ENCODE measurements at places on chromosomes 5 and 9.

GRCh38 chr5:96079075-96079474 is 117.4 kb upstream of the ELL2 start:
- DNase-seq, result no peak

DNA sequence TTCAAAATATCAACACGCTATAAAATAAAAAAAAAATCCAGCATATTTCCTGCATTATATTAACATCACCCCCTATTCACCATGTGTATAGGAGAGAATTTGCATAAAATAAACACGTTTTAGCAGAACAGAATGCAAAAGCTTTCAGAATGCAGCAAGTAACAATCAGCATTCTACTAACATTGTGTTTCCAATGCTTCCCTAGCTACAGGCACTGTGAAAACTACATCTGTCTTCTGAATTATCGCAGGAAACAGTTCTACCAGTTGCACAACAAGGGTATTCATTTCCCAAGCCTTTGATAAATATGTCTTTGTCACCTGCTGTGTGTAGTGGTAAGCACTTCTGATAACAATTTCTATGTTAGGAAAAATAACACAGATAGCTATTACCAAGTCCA is 1015.8 kb downstream of the CDH18 start:
- DNase-seq, result no peak

DNA sequence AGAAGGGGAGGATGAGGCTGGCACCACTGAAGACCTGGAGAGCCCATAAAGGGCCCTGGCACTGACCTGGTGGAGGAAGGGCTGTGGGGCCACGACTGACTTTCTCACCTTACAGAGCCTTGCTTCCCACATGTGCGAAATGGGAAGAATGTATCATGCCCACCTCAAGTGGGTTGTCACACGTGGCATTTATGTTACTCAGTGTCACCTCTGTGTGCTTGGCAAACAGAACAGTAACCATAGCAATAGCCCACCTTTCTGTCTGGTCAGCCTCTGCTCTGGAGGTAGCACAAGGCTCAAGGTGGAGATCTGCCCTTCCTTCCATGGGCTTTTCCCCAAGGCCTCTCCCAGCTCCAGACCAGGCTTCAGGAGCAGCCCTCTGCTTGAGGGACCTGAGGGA is 16.7 kb downstream of the TCF7 start:
- DNase-seq, result peak; percentile 56

DNA sequence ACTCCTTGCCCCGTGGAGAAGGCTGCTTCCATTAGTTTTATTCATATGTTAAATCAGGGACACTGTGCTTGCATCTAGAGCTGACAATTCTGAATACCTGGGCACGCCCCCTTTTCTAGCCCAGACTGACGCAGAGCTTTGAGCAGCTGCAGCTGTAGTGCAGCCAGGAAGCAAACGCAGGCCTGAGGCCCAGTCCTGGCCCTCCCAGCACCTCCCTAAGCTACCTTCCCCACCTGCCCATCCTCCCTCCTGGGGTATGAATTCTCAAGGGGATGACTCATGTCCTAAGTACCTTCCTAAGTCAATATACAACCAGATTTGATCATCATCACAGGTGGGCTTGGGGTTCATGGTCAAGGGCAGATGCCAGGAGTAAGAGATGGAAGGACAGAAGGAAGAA is 3.5 kb downstream of the PHF19 start:
- DNase-seq, result no peak

DNA sequence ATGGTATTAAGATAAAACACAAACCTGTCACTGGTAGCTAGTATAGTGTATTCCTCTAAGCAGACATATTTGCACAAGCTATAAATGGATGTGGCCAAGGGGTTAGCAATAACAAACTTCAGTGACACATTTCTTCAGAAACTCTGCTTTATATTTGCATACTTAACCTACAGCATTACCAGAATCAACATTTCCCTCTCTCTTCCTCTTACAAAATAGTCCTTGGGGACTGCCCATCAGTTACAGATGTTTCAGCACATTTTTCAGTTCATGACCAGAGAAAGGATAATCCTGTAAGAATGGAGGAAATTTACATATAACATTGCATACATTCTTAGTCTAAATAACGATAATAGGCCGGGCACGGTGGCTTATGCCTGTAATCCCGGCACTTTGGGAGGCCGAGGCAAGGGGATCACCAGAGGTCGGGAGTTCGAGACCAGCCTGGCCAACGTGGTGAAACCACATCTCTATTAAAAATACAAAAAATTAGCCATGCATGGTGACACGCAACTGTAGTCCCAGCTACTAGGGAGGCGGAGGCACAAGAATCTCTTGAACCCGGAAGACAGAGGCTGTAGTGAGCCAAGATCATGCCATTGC is 25.3 kb upstream of the SLC1A1 start:
- no peak for DNase-seq

DNA sequence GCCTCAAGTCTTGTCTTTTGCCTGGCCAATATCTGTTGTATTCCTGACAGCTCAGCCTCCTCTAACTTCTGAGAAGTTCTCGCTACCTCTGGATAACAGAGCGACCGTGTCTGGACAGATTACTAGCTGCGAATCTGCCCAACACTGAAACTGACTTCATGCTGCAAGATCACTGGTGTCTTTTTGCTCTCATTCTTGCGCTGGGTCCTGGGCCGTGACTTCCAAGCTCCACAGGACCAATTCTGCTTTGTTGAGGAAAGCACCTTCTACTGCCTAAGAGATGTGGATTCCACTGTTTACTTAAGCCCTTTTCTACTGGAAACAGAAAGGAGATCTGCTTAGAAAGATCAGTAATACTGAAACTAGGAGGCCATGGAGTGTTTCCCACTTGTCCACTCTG is 978.8 kb upstream of the DMAC1 start:
- DNase-seq, result no peak

- no peak for DNase-seq
Observed at GRCh38 chr5:9692576-9692975, 62.4 kb upstream of the TAS2R1 start.

DNA sequence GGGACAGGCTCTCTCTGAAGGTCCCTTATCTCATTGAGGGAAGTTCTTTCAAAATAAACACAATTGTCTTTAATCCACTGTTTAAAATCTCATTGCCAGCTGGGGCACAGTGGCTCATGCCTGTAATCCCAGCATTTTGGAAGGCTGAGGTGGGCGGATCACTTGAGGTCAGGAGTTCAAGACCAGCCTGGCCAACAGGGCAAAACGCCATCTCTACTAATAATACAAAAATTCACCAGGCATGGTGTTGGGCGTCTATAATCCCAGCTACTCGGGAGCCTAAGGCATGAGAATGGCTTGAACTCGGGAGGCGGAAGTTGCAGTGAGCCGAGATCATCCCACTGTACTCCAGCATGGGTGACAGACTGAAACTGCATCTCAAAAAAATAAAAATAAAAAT is 8.3 kb upstream of the NDFIP1 start:
- no peak for DNase-seq

- DNase-seq, result no peak
Observed at GRCh38 chr9:130450344-130451003, 5.7 kb downstream of the ASS1 start.

DNA sequence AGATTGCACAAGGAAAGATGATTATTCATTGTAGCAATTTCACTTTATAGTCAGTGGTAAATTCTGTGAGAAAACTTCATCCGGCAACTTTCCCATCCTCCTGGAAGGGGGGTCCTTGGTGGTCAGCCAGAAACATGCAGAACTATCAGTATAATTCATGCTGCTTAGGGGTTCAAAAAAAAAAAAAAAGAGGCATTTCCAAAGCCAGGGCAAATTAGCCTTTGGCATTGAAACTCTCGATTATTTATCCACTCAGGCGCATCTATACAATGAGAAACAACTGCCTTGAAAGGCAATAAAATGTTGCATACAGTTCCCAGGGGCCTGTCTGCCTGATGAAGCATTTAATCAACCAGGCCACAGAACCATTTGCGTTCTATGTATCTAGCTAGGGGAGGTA is 263.3 kb downstream of the TMEM167A start:
- DNase-seq, result no peak

- no peak for DNase-seq
Observed at GRCh38 chr5:96986450-96986849, 50.6 kb downstream of the LNPEP start.

- no peak for DNase-seq
Observed at GRCh38 chr9:79615038-79615437, 43.3 kb downstream of the TLE4 start.

DNA sequence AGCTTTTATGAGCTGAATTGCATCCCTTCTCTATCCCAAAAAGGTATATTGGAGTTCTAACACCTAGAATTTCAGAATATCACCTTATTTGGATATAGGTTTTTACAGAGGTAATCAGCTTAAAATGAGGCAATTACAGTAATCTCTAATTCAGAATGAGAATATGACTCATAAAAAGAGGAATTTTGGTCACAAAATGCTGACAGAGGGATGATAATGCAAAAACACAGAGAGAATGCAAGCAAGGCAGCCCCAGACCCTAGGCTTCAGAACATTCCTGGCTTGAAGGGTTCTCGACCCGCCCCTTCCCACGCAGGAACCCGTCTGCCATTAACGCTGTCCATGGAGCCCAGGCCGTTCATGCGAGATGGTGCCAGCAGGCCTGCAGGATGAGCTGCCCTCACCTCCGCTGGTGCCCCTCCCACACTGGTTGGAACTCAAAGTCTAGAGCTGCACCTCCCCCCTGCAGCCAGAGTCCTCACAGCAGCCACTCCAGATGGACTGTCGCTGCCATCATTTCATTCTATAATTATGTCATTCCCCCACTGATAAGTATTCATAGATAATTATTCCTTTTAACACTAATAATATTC is 1173.4 kb upstream of the ACO1 start:
- DNase-seq, result no peak

- DNase-seq, result no peak
Observed at GRCh38 chr5:9429691-9430215, 116.1 kb downstream of the SEMA5A start.

DNA sequence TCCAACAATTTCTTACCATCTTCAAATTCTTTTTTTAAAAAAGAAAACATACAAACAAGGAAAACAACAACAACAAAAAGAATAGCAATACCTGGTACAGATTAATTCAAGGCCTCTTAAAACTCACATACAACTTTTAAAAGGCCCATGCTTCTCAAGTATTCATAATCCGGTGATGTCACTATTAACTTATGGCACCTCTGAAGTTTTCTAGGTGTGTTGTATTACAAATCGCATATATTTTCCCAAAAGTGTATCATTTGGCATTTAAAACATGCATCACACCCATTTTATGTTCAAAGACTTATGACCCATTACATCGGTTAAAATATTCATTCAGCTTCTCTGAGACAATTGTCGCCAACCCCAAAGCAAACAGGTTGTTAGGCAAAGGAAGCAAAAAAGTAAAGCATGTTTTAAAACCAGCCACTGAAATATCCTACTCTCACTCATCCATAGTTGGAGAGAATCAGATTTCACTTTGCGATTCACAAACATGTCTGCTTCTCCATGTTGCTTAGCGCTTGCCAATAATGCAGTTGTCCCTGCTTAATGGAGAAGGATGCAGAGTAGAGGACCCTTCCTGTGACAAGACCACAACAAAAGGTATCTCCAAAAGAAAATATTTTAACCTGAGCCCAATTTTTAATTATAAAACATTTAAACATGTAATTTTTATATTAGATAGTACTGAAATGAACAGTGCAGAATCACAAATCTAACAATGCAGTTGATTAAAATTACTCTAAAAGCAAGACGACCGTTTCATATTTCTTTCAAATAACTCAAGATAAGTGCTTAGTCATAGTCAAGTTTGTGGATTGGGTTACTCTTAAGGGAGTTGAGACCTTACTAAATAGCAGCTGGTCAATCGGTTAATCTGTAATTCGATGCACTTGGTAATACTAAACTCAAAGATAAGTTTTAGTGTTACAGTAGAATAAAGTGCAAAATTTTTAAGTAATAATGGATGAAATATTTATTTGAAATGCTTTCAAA is 1.6 kb downstream of the SKP1 start:
- no peak for DNase-seq

GRCh38 chr5:149740341-149740740 is 10.2 kb downstream of the PPARGC1B start:
- DNase-seq, result no peak

- no peak for DNase-seq
Observed at GRCh38 chr5:74199436-74200210, 440.9 kb downstream of the ENC1 start.

GRCh38 chr9:92600462-92601261 is 64.9 kb upstream of the ECM2 start:
- DNase-seq, result no peak

DNA sequence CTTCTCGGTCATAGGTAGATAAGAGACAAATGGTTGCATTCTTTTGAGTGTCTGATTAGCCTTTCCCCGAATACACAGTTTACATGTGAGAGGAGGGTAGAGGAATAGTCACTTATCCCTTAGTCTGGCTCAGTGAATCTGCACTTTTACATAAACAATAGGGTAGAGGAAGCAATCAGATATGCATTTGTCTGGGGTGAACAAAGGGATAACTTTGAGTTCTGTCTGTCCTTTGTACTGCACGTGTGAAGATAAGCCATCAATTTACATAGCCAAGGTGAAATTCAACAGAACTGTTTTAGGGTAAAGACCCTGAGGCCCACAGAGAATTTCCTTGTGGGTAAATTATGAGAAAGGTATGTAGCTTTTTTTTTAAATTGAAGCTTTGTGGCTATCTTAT is 10.1 kb upstream of the IGFBPL1 start:
- DNase-seq, result no peak

- no peak for DNase-seq
Observed at GRCh38 chr5:150051657-150052195, 34.6 kb downstream of the CSF1R start.

- no peak for DNase-seq
Observed at GRCh38 chr5:110048491-110048890, 358.8 kb downstream of the MAN2A1 start.

DNA sequence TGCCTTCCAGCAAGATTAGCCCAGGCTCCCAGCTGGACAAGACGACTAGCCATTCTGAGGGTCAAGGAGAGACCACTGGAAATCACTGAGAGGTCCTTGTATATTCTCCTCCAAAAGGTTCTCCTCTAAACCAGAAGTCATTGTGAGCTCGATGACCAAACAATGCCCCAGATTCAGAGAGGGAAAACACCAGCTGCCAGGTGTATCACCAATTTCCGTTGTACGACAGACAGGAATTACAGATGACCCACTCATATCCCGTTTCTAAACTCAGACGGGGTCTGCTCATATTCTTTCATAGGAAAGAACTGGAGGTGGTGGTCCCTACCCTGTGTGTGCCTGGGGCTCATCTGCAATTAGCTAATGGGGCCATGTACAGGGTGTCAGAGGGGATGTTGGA is 14.2 kb downstream of the FAXDC2 start:
- DNase-seq, result no peak

GRCh38 chr9:121133104-121133816 is 58.5 kb downstream of the CNTRL start:
- DNase-seq, result peak; percentile 51

GRCh38 chr5:118778941-118779340 is 209.4 kb downstream of the DTWD2 start:
- no peak for DNase-seq

DNA sequence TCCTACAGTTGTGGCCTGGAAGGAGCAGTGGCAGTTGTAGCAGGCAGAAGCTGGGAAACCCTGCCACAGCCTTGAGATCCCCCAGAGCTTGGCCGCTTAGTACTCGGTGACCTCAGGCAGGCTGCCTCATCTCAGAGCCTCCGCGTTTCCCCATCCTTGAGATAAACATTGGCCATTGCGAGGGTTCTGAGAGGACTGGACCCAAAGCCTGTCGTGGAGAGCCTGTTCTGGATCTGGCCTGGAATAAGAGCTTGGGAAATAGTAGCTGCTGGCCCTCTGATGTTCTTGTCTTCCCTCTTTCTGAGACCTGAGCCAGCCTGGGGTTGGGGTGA is 1.3 kb downstream of the MIGA2 start:
- no peak for DNase-seq

- no peak for DNase-seq
Observed at GRCh38 chr5:5755888-5756287, 333.4 kb downstream of the ICE1 start.
